NCI-H2029 (cell line): ENCODE measurements at places on chromosomes 13 and 19.

DNA sequence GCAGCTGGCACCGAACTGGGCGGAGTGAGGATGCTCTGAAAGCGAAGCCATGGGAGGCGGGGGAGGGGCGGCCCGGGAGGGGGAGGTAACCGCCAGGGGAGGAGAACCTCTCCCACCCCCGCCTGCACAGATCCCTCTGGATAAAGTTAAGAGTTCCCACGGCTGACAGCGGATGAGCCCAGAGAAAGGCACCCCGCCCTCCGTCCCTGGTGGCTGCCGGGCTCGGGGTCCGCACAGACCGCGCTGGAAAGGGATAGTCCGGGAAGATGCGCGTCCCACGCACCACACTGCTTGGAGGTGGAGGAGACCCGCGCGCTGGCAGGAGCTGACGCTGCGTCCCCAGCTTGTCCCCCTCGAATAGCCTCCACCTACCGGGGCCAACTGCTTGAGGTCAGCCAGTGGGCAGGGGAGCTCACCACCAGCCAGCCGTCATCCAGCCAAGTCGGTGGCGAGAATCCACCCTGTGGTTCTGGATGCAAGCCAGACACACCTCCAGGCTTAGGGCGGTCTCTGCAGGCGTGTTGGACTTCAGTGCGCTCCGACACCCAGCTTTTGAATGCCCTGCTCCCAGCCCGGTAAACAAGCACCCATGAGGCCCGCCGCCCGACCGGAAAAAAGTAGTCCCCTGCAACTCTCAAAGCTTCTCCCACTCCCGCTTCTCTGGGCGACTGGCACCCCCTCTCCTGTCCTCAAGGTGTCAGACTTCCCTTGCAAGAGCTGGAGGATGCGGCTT, at the start of gene TRPC4:
TSS of gene TRPC4 (minus strand) at position 17 of the 733 bp plus-strand sequence. CDS start 86,439 bp downstream, outside the sequence.
- peak; percentile 9 for DNase-seq

- DNase-seq, result no peak
These were observed 6.3 kb upstream of the BEST2 start for GRCh38 chr19:12745166-12745897.

DNA sequence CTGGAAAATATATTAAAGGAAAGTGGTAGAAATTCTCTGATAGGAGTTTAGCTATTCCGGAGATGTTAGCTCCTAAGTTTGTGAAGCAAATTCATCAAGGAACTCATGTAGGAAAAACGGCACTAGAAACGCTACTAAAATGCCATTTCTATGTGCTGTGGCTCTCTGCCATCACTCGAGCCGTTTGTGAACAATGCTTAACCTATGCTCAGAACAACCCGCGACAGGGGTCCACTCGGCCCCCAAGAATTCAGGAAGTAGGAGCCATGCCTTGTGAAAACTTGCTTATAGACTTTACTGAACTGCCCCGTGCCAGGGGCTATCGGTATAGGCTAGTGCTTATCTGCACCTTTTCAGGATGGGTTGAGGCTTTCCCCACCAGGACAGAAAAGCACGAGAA, 14.2 kb upstream of the SLC15A1 start:
- no peak for DNase-seq

GRCh38 chr19:46990991-46991676, 28.5 kb upstream of the NPAS1 start:
- peak; percentile 71 for DNase-seq

DNA sequence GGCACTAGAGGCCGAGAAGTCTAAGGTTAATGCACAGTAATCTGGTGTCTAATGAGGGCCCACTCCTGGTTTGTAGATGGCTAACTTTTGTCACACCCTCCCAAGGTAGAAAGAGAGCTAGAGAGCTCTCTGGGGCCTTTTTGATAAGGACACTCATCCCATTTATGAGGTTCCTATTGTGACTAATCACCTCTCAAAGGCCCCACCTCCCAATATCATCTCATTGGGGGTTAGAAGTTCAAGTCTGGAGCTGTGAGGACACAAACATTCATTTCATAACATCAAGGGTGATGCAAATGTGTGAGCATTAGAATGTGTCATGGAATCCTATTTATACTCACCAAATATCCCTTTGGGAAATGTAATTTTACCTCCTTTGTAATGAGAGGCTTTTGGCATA, 79.2 kb upstream of the SLC10A2 start:
- no peak for DNase-seq

- no peak for DNase-seq
These were observed 115.5 kb downstream of the FGF14 start for GRCh38 chr13:102286326-102286725.

GRCh38 chr13:76822698-76823267, 63.4 kb downstream of the KCTD12 start:
- no peak for DNase-seq

- DNase-seq, result no peak
These were observed 7.7 kb upstream of the RNF113B start for GRCh38 chr13:98184792-98185191.

DNA sequence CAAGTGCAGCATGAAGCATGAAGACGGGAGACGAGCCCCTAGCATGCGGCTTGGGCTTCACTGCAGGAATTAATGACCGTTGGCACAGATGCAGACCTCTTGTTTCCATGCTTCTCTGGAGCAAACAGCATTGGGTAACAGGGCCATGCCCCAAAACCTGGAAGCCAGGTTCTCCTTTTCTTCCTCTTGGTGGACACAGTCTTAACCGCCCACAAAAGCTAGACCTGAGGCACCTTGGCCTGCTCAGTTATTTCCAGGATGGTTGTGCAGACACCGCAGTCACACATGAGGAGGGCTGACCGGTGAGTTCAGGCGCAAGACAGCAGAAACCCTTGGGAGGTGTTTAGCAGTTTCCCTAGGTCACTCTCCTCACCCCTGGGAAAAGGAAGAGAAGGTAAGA, 133.9 kb upstream of the GJB6 start:
- no peak for DNase-seq

DNA sequence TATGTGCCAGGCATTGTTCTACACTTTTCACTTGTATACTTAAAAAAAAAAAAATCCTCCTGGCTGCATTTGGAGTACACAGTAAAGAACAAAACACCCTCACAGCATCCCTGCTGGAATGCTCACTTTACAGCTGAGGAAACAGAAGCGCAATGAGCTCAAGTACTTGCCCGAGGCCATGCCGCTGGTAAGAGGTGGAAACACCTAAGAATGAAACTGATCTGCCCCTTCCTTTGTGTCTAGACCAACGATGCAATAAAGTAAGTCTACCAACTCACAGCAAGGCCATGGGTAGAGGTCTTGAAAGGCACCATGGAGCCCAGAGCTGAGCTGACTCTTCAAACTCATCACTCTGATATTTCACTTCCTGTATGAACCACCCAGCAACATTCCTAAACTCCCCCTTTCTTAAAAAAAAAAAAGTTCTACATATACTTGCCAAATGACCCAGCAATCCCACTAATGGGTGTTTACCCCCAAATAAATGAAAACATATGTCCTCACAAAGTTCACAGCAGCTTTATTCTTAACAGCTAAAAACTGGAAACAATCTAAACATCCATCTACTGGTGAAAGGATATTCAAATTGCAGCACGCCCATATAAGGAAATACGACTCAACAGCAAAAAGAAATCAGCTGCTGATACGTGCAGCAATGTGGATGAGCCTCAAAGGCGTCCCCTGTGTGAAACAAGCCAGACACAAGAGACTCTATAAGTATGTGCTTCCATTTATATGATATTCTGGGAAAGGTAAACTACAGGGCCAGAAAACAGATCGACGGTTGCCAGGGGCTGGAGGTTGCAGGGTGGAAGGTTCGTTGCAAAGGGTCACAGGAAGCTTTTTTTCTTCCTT, 236.6 kb upstream of the MAB21L1 start:
- no peak for DNase-seq

- DNase-seq, result no peak
These were observed at the start of gene CEACAM21 for GRCh38 chr19:41575998-41576397. Gene CEACAM21 (plus strand): TSS chr19:41576166. CDS start chr19:41576275, 109 bp downstream.

- no peak for DNase-seq
These were observed 2.3 kb downstream of the ZNF536 start for GRCh38 chr19:30374539-30374864.

DNA sequence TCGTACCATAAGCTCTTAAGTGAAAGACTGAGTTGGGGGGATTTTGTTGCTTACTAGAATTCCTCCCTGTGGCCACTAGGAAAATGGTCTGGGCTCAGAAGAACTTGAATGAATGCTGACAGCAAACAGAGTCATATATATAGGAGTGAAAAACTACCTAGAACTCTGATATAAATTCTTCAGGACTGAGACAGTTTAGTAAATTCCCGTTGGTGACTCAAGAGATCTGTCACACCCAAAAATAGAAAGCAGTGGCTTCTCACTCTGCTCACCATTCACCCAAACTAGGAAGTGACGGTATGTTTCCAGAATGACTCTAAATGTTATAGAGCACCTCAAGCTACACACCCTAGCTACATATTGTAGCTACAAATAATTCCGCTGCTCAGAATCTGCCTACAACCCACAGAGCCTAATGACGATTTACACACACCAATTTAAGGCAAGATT, 116.2 kb downstream of the TBC1D4 start:
- no peak for DNase-seq

DNA sequence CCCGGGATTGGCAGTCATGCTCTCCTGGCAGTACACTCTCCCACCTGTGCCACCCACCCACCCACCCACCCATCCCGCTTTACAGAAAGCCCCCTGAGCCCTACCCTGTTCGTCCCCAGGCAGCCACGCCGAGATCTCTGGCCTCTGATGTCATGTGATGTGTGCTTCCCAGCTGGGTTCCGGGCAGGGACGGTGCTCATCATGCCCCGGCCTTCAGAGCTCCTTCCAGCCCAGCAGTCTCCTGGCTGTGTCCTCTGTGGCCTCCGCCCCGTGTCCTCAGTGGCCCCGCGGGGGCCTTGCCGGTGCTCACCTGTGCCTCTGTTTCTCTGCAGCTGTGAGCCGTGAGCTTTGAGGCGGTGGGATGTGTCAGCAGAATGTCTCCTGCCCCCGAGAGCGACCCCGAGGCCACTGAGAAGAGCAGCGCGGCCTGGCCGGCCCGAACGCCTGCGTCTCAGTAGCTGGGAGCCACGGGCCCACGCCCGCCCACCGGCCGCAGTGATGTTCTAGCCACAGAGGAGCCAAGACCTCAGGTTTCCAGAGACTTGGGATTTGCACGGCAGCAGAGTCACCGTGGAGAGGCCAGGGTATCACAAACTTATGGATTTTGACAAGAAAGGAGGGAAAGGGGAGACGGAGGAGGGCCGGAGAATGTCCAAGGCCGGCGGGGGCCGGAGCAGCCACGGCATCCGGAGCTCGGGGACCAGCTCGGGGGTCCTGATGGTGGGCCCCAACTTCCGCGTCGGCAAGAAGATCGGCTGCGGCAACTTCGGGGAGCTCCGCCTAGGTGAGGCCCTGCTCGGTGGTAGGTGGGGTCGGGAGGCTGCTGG, 28.4 kb downstream of the CSNK1G2 start:
- DNase-seq, result no peak

DNA sequence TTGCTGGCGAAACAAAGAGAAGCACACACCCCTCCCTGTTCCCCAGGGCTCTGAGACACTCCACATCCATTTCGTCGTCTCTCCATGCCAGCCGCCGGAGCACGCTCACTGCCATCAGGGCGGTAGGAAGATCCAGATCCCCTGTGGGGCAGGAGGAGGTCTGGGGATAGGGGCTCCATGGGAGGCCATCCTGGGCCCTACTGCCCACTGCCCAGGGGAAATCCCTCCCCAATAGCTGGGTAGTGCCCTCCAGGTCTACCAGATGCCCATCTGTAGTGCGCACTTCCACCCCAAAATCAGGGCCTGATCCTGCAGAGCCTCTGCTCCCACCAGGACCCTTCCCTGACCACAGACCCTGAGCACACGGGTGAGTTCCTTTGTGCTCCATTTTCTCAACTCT, 80.3 kb downstream of the EFNB2 start:
- no peak for DNase-seq

DNA sequence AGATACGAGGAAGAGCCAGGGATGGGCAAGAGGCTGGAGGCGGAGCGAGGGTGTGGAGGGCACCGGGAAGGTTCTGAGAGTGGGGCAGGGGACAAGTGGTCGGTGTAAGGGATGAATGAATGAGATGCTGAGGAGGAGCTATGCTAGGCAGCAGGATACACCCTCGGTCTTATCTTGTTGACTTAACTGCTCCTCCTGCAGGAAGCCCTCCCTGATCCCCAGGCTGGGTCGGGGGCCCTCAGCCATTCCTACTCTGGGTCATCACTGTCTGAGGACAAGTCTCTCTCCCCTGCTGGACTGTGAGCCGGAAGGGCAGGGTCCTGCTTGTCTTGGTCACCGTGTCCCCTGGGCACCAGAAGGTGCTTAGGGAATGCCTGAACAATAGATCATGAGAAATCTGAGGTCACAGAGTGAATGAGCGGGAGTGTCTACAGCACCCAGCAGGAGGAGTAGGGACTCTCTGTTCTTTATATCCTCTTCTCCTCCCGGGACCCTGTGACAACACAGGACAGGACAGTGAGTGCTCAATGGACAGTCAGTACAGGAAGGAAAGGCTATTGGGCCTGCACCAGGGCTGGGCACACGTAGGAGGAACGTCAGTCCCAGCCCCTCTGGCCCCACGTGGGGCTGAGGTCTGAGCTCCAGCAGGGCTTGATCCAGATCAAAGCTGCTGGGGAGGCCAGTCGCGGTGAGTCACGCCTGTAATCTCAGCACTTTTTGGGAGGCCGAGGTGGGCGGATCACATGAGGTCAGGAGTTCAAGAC, 6.5 kb downstream of the NKPD1 start:
- no peak for DNase-seq

DNA sequence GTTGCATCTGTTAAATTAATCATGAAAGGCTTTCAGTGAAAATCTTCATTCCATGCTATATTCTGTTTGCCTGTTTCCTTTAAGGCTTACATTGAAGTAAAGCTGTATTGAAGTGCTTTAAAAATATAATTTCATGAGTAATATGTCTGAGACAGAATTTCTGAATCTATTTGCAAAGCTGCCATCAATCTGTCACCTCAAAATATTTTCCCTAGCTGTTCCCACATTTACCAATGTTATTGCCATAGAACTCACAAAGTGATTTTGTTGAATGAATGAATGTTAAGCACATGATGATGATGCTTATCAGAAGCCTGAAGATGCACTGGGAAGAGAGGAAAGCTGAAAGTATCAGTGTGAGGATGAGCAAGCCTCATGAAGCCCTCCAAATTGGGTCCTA, 115.8 kb downstream of the NHLRC3 start:
- no peak for DNase-seq

- DNase-seq, result no peak
These were observed 141.0 kb downstream of the RAP2A start for GRCh38 chr13:97574926-97575325.

DNA sequence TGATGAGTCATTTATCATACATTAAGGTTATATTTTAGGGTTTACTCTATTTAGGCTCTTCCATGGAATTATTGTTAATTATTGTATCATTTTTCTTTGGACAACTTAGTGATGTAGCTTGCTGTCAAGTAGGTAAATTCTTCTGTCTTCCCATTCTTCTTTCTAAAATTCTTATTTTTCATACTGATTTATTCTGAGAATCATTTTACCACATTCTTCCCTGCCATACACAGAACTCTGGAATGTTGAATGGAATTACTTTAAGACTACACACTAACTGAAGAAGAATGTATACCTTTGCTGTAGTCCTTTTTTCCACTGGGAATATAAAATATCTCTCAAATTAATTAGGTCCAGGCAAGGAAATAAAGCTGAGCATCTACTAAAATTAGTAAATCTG, 24.5 kb upstream of the SLC7A1 start:
- no peak for DNase-seq
